ENCODE measurements at places on chromosomes 2 and 18.

GRCh38 chr2:223500709-223501108 lies 101.5 kb downstream of the SCG2 start:
- no peak for DNase-seq

DNA sequence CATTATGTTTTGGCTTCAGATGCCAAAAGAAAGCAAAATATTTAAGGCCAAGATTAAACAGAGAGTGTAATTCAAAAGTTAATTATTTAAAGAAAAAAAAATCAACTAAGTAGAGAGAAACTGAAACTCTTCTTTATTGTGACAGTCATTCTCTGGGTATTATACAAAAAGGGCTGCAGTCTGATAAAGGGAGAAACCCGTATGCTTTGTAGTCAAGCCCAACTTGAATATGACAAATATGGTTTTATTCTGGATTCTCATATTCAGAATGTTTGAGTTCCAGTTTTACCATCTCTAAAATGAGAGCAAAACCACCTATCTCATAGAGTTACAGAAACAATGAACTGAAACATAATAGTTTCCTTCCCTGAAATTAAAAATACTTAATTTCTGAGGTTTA lies 8.2 kb downstream of the CDH2 start:
- no peak for DNase-seq

DNA sequence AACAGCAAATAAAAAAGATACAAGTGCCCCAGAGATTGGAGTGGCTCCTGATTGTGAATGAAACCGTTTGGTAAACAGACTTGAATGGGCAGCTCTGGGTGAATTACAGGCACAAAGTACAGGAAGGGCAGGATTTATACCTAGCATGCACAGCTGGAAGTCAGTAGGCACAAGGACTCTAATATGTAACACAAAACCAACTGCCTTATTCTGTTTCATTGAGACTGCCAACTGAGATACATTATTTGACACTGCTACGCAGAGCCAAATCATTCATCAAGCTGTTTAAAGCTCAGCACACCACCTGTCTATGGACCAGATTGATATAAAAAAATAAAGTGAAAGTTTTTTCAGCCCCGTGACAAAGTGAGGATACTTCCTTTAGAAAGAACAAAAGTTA lies 541.2 kb downstream of the NUP35 start:
- no peak for DNase-seq

GRCh38 chr2:19860022-19860421 lies 41.8 kb downstream of the TTC32 start:
- DNase-seq = no peak

GRCh38 chr2:20434588-20435294 lies 12.1 kb upstream of the RHOB start:
- no peak for DNase-seq

DNA sequence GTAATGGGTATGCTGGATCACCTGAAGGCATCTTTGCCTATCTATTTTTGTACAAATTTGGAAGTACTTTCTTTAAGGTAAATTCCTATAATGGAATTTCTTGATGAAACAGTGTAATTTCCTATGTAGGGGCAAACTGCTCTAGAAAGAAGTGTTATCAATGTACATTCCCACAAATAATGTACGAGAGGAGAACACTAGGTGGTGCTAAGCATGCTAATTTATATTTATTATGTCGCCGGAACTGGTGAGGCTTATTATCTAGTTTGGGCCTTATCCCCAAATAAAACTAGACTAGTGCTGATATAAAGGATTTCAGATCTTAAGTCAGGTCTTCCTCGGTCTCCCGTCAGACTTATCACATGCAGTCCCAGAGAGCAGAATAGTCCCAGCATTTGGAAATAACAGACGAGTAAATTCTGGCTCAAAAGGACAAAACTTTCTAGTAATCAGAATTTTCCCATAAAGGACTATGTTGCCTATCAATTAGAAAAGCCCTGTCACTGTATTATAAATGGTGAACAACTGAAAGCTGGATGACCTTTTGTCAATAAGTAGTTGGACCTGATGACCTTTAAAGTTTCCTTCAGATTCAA lies 86.9 kb upstream of the RBBP8 start:
- DNase-seq = no peak

DNA sequence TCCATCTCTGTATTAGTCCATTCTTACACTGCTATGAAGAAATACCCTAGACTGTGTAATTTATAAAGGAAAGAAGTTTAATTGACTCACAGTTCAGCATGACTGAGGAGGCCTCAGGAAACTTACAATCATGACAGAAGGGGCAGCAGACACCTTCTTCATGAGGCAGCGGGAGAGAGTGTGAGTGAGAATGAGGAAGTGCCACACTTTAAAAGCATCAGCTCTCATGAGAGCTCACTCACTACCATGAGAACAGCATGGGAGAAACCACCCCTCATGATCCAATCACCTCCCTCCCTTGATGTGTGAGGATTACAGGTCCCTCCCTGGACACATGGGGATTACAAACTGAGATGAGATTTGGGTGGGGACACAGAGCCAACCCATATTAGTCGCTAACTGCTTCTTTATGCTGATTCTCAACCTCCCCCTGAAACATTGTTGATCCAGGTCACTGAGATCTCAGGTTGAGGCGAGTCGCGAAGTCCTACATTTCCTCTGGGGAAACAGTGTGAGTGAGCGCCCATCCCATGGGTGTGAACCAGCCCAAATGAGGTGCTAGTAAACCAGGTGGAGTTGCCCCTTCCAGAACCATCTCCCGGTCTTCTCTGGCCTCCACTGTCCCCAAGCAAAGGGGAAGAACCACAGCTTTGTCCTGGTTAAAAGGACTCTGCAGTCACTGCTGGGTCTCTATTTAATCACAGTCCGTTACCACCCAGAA lies 123.8 kb downstream of the CAPN13 start:
- DNase-seq = no peak

DNA sequence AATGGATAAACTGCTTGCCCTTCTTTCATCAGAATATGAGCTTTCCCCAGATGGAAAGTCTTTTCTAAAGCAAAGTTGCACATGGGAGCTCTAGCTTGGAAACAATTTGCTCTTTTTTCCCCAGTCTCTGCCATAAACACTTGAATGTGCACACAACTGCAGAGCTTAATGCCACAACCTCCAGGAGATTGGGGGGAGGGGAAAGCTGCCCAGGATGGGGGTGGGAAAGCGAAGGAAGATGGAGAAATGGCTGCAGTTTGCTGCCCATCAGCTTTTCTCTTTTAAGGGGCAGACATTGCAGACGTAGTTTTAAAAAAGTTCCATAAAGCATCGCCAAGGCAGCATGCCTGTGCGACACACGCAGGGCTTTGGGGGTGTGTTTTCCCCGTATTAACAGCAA lies 1.5 kb downstream of the ACKR3 start:
- DNase-seq = no peak

DNA sequence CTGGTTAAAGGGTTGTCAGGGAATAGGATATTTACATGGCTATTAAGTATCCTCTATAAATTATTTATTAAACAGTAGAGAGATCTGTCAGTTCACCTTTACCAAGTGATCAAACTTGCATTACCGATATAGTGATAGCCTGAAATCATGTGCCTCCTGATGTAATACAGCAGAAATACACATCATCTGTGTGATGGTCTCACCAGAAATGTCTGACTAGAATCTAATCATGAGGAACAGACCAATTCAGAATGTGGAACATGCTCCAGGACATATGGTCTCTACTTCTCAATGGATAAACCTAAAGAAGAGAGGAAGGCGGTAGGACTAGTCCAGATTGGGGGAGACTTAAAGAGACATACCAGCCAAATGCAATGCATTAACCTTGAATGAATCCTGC lies 6.2 kb downstream of the VPS54 start:
- no peak for DNase-seq

DNA sequence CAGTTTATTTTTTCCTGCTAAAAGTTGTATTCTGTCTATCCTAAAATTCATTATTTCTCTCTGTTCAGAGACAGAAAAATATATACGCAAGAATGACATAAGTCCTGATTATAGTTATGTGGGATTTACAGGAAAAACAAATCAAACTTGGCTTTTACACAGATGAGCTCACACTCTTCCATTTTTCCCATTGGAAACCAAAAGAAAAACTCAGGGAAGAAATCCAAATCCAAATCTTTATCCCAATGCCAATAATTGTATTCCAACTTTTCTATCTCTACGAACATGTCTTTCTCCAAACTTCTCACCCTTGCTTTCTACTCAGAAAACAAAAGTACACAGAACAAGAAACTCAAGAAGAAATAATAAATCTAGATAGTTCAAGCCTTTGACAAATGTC lies 249.1 kb upstream of the TMEFF2 start:
- no peak for DNase-seq

DNA sequence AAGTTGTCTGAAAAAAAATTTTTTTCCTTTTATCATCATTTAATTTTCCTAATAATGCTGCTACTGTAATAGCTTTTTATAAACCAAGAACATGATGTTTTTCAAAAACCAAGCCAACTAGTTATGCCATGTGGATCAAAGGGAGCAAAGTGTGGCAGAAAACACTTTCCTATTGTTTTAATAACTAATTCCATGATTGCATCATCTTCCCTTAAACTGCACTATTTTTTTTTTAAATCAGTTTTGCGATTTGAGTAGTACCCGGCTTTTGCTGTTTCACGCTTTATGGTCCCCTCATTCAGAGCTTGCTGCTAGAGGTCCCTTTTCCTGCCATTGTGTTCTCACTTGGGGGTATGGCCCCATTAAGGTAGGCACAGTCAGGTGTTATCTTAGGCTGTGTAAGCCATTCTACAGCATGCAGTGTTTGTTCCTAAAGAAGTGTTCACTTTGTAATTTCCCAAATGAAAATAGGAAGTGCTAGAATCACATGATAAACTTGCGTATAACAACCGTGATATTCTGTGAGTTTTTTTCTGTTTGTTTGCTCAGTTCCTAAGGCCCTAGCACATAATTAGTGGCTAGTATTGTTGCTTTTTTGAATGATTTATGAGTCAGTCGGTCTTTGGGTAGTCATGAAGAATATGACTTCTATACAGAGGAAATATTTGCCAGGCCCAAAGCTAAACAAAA lies 225.8 kb downstream of the PTGR3 start:
- no peak for DNase-seq

All from type B pancreatic cell (in vitro differentiated cells).